Central memory CD4-positive, alpha-beta T cell (primary cell): ENCODE measurements at places on chromosomes 5 and 9.

DNA sequence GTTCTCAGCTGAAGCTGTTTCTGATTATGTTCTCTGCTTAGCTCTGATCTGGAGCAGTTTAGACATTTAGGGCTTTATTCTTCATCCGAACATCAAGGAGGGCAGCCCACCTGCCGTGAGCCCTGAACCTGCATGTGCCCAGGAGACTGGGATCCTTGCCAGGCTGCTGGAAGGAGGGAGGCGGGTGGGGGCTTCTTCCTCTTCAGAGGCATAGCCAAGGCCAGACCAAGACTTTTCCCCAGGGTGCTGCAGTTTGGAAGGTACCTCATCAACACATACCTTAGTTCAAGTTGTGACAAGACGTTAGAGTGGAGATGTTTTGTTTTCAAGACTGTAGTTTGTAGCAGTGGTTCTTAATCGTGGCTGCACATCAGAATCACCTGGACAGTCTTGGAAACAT is 64.9 kb downstream of the RALGPS1 start:
- DNase-seq: no peak

DNA sequence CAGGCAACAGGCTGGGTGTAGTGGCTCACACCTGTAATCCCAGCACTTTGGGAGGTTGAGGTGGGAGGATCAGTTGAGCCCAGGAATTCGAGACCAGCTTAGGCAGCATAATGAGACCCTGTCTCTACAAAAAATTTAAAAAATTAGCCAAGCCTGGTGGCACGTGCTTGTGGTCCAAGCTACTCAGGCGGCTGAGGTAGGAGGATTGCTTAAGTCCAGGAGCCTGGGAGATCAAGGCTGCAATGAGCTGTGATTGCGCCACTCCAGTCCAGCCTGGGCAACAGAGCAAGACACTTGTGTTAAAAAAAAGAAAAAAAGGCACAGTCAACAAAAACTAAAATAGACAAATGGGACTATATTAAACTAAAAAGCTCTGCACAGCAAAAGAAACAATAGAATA is 29.3 kb downstream of the ATP6V0E1 start:
- no peak for DNase-seq

DNA sequence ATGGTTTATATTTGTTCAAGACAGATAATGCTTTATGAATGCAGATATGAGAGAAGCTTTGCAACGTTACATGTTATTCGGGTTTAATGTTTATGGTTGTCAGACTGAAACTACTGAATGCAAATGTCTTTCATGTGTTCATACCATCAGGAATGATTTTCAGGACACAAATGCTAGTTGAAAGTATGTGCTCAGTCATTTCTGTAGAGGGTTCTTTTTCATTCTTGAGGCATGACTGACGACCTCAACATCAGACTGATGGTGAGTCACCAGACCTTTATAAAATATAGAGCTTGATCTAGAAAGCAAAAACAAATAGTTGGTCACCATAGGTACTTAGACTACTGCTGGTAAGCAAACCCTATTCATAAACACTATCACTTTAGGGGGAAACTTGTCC is 287.3 kb upstream of the NUDT12 start:
- DNase-seq: no peak

DNA sequence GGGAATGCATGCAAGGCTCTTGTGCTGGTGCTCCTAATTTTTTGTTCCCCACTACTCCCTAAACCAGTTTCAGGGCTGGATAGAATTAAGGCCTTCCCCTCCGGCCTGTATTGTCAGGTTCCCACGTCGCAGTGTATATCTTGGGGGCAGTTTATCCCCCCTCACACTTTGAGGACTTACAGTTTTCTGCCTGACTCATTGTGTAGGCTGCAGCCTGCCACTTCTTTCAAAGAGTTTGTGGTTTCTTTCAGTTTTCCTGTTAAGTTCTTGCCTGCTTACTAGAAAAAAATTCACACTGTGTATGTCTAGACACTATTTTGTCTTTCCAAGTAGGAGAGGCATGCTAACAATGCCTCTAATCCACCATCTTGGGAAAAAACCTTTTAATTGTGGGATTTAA is 28.4 kb upstream of the BTNL3 start:
- DNase-seq: no peak

DNA sequence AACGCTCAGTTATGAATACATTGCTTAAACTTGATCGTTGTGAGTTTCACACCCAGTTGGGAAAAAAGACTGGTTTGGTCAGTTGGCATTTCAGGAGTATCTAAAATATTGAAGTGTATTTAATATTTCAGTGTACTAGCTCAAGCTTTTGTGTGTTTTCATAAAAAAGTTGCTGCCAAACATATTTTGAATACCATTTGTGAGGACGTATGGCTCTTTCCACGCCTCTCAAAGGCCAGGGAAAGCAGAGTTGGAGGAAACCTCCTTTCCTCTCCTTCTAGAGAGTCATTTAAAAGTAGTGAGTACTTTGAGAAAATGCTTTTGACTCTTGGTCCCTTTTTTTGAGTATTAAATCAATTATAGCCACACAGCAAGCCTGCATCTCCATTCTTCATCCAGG is 43.2 kb upstream of the ANKRD33B start:
- DNase-seq: no peak

- no peak for DNase-seq
Observed at GRCh38 chr9:75889577-75889976, 896 bp upstream of the PCSK5 start.

DNA sequence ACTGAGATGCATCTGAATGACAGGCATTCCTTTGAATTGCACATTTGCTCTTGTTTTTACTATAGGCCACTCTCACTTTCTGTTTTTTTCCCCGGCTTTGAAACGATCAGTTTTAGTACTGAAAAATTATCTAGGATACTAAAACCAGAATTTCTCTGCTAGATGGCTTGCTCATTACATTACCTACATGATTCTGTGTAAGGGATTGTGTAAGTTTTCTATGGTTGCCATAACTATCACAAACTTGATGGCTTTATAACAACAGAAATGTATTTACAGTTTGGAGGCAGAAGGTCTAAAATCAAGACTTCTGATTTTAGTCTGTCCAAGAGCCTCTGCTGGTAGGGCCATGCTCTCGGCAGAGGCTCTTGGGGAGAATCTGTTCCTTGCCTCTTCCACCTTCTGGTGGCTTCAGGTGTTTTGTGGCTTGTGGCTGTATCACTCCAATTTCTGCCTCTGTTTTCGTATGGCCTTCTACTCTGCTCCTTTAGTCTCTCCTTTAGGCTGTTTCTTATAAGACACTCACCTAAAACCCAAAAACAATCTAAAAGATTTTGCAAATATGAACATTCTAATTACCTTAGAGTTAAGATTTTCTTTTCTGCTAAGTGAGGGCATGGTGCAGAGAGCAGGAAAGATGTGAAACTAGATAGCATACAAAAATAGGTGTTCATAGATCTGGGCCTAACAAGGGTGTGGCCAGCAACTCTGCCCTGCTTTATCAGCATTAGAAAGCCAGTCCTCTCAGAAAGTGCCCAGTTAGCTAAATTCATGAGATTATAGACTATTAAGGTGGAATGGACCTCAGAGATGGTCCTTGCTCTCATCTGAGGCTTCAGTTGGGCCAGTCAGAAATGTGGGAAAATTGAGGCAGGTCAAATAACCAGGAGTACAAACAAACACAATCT is 93.3 kb upstream of the CDKN2B start:
- no peak for DNase-seq

DNA sequence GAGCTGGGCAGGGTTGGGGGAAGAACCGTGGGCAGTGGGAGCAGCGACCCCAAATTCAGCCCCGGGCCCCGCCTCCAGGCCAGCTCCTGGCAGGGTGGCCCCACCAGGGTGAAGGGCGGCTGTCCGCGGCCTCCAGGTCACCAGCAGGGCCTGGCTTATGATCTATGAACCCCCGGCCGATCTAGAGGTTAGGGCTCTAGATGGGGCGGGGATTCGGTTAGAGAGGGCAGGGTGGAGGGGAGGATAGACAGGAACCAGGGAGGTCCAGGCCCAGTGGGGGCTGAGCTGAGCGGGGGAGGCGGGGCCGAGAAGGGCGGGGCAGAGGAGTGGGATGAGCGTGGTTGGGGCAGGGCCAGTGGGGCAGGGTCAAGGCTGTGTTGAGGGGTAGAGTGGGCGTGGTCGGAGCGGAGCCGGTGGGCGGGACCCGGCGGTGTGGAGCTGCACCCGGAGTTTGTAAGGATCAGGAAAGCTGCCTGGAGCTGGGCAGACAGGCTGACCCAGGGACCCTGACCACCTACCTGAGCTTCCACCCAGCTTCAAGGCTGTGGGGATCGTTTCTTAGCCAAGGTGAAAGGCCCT is 29.3 kb upstream of the OBP2B start:
- DNase-seq: no peak

DNA sequence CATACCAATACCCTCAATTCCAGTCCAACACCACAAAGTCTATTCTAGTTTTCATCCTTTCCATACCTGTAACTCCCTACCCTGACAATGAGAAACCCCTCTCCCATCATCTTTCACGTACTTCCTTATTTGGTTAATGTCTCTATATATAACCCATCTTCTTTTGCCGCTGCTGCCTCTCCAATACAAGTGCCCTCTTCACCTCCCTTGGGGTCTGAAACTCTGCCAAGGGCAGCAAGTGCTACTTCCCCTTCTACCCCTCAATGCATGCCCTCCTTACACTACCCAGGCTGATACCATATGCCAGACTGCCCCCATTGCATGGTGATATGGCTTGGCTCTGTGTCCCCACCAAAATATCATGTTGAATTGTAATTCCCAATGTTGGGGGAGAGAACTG is 24.4 kb upstream of the SMIM15 start:
- DNase-seq: no peak

GRCh38 chr9:123945532-123945931 is 15.6 kb upstream of the DENND1A start:
- no peak for DNase-seq

DNA sequence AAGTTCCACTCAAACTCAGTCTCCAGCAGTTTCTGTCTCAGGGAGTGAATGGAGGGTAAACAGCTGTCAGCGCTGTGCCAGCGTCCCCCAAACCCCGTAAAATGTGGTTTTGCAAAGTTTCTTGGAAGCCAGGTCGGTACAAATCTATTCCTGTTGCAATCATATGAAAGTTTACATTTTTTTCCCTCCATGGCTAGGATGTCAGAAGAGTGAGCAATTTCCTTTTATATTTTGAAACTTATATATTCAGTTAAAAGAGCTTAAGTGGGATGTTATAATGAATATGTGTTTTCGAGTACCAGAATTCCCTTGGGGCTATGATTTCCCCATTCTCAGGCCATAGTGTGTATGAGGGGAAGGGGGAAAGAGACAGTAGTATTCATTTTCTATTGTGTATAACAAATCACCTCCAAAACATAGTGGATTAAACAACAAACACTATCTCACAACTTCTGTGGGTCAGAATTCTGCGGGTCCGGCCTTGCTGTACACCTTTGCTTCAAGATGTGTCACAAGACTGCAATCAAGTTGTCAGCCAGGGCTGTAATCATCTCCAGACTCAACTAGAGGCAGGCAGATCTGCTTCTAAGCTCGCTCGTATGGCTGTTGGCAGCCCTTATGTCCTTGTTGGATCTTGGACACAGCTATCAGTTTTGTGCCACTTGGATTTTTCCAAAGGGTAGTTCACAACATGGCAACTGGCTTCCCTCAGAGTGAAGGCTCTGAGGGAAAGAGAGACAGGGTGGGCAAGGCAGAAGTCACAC is 107.4 kb downstream of the SNX18 start:
- no peak for DNase-seq

DNA sequence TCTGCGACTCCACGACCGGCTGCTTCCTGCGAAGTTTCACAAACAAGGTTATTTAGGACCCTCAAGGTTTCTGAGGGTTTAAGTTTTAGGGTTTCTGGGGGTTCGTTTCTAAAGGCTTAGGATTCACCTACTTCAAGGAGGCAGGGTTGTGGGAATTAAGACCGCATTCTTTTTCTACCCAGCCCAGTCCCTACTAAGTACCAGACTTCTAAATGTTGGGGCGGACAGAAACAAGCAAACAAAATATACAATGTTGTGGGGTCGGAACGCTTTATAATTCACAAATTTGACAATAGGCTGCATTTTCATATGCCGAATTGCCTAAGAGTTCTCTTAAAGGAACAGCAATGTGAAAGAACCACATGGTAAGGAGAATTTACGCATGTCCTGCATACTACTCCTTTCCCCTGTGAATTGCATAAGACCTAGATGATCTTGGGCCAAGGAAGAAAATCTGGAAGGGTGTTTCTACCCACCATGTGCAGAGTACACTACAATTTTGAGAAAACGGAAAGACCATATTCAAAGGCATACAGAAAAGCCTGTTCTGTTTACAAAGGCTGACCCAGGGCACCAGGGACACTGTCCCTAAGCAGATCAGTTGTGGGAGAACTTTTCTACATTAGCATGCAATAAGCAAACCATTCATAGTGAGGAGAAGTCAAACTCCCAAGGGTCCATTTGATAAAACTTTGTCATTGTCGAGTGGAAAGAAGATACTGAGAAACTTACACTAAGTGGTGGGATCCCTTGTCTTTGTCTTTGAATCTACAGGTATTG is 457.3 kb downstream of the RAB3C start:
- no peak for DNase-seq

- no peak for DNase-seq
Observed at GRCh38 chr5:142876817-142877216, 106.6 kb downstream of the ARHGAP26 start.

GRCh38 chr5:143676802-143677201 is 135.2 kb upstream of the HMHB1 start:
- DNase-seq: no peak

DNA sequence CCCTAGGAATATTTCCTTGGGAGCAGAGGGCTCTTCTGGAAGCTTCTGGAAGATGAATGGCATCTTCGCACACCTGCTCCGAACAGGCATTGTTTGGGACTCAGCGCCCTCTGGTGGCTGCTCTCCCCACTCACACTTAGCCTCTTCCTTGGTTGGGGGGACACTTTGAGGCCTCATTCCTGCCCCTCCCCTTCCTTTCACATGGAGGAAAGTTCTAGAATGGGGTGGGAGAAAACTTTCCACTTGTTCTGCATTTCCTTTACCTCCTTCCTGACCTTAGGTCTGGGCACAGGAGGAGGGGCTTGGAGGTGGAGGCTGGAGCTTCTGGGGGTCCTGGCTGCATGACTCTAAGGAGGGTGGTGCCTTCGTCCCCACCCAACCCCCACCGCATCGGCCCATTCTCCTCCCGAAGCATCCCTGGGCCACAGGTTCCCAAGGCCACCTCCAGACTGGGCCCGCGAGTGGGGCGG is 19.3 kb upstream of the SMIM32 start:
- peak; percentile 14 for DNase-seq

DNA sequence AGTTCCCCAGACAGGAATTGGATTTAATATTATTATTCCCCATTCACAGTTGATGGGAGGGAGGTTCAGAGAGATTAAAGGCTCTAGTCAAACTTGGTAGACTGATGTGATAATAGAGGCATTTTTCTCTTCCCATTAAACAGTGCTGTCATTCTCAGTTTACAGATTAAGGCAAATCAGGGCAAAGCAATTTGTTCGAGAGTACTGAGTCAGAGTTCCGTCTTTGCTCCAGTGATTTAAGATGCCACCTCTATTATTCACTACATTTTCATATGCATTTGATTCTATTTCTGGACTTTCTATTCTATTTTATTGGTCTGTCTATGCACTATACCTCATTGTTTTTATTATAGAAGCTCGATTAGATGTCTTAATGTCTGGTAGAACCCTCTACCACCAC is 201.0 kb upstream of the RAI14 start:
- DNase-seq: no peak

- DNase-seq: no peak
Observed at GRCh38 chr9:131459056-131459455, 43.7 kb upstream of the POMT1 start.

- no peak for DNase-seq
Observed at GRCh38 chr5:42836070-42836769, 24.5 kb upstream of the SELENOP start.

- DNase-seq: no peak
Observed at GRCh38 chr9:93304574-93305496, 120.9 kb downstream of the WNK2 start.

GRCh38 chr5:119895066-119895465 is 265.7 kb downstream of the FAM170A start:
- no peak for DNase-seq
